ENCODE measurements at places on chromosomes 11 and 22. TPM values are rescaled to one million over a fixed set of nuclear protein-coding genes. Genes with fewer than 3 reads are reported as not detected.

HTR3A gene
- not detected for total RNA-seq

OR8J1 gene
- total RNA-seq: not detected

- no peak for DNase-seq
These were observed 761.1 kb upstream of the ARHGAP42 start for GRCh38 chr11:99925968-99926367.

F2 gene
- not detected for total RNA-seq

GRCh38 chr11:34266090-34266912, 91.5 kb downstream of the ABTB2 start:
- no peak for DNase-seq

PRRG4 gene
- total RNA-seq: 0.68 TPM

GRCh38 chr11:130476200-130476921, 27.9 kb downstream of the ADAMTS15 start:
- DNase-seq: no peak

POU2AF1 gene
- 2.3 TPM for total RNA-seq

- DNase-seq: no peak
These were observed 24.5 kb upstream of the RNASEH2C start for GRCh38 chr11:65745049-65745448.

DNA sequence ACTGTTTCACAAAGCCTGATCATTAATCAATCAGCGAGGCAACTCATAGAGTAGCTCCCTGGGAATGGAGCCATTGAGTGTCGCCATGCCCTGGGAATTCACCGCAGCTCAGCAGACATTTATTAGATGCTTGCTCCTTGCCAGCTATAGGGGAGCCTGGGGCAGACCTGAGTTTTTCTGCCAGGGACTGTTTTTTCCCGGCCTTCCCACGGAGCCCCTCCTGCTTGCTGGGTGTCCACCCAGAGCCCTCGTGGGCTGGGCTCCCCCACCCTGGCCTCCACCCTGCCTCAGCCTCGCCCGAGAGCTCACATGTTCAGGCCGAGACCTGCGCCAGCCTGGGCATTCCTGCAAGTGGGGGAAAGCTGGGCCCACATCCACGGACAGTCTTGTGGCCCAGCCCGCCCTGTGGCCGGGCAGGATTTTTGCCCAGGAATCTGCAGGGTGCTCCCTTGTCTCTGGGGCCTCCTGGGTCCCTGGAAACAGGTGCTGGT, 64.9 kb downstream of the SMIM38 start:
- DNase-seq: peak; percentile 32

OTOG gene
- not detected for total RNA-seq

- no peak for DNase-seq
These were observed 437.3 kb downstream of the METTL15 start for GRCh38 chr11:28545536-28545935.

DNA sequence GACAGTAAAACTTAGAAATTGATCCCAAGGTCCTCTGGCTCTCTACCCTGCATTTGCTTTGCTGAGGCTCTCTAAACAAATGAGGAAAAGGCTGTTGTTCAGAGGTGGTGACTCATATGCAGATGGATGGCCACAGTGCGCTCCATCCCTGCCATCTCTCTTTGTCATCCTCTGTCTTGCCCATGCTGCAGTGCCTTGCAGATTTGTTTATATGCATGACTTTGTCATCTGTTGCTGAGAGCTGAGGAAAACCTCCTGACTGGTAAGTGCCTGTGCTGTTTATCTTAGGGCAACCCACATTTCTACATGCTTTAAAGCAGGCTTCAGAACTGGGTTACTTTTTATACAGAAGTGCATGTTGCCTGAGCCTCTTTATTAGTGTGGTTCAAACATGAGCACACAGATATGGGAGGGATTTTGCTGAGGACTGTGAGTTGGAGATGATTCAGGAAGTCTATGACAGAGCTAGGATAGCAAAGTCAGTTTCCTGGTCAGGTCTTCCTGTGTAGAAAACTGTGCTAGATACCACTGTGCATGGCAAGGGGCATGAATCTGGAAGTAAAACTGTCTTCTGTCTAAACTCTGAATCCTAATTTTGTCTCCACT, 57.4 kb downstream of the JAM3 start:
- DNase-seq: no peak

DNA sequence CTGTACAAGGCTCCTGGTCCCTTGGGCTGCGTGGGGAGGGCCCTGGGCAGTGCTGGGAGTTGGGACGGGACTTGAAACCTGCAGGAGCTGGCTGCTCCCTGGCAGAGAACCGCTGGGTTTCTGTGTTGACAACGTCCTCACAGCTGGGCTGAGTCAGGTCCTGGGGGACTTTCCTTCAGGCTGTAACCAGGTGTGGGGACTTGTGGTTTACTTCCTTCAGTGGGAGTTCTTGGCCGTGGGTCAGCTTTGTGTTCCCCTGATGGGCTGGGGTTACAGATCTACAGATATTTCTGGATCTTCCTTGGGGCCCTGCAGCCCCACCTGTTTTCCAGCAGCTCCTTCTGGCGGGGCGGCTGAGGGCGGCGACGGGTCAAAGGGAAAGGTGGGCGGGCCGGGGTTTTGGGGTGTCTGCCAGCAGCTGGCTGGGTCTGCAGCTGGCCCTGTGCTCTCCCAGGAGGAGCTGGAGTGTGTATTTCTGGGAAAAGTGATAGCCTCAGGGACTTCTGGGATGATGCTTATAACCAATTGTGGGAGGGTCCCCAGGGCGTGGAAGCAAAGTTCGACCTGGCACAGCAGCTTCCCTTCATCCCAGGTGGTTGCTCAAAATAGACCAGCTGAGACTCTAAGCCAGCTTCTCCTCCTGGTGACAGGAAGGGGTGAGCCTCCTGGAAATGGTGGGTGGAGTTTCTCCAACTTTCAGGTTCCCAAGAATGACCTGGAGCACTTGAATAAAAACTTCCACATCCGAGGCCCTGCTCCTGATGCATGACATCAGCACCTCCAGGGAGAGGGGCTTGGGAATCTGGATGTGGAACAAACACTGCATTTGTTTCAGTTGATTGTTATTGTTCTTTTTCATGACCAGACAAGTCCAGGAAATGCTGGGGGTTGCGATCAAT, 19.1 kb downstream of the ST14 start:
- peak; percentile 14 for DNase-seq

DNA sequence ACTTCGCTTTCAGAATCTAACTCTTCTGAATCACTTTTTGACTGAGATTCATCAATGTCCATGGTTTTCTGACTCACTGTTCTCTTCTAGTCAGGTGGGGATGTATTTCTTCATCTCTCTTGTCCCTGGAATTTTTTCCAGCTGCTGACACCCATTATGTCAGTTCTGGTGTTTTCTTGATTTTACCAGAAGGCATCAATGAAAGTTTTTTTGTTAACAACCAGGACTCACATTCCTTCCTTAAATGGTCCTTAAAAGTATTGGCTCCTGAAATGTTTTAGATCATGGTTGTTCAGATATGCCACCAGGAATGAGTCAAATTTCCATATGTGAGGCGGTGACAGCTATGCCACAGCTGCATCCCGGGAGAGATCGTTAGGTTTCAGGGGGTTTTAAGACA, 12.9 kb downstream of the MICAL2 start:
- no peak for DNase-seq

GRCh38 chr22:47190957-47191670, 428.7 kb downstream of the TBC1D22A start:
- DNase-seq: no peak

DNA sequence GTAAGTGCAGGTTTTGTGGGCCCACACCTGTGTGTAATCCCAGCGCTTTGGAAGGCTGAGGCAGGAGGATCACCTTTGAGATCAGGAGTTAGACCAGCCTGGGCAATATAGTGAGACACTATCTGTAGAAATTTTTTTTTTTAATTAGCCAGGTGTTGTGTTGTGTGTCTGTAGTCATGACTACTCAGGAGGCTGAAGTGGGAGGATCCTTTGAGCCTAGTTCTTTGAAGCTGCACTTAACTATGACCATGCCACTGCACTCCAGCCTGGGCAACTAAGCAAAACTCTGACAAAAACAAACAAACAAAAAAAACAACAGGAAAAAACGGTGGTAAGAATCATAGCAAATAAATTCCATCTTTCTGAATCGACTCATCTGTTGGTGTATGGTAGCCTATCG, 268.6 kb upstream of the PDGFD start:
- DNase-seq: no peak

DNA sequence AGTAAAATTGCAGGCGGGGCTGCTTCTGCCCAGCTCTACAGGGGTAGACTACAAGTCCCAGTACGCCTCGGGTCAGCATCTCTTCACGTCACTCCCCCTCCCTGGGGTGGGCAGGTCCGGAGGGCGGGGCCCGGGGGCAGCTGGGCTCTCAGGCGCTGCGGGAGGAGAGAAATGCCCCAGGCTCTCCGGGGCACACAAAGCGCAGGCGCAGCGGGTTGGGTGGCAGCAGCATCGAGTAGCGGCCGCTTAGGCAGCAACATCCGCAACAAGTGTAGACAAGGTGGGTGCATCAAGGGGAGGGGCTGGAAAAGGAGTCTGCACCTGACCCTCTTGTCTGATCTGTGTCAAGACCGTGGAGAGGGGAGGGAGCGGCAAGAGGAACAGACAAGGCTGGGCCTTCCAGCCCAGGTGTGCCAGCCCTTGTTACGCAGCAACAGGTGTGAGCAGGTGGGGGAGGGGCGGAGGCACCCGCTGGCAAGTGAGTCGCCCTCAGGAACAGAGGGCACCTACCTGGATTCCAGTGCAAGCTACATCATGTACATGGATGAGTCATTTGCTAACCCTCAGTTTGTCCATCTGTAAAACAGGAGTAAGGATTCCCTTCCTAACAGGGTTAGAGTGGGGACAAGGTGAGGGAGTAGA, 1.2 kb downstream of the PLEKHB1 start:
- DNase-seq: peak; percentile 96

GRCh38 chr11:82719361-82720105, 14.1 kb downstream of the FAM181B start:
- no peak for DNase-seq

OR51B4 gene
- total RNA-seq: not detected

ESAM gene
- total RNA-seq: 0.77 TPM

GRCh38 chr11:35040221-35040942, 98.6 kb upstream of the CD44 start:
- DNase-seq: peak; percentile 87

GRCh38 chr11:14619603-14620531, 23.7 kb upstream of the PDE3B start:
- DNase-seq: no peak

BDNF gene
- total RNA-seq: not detected

GRCh38 chr11:19218216-19218615, 16.4 kb upstream of the CSRP3 start:
- no peak for DNase-seq

OR52H1 gene
- not detected for total RNA-seq

DNA sequence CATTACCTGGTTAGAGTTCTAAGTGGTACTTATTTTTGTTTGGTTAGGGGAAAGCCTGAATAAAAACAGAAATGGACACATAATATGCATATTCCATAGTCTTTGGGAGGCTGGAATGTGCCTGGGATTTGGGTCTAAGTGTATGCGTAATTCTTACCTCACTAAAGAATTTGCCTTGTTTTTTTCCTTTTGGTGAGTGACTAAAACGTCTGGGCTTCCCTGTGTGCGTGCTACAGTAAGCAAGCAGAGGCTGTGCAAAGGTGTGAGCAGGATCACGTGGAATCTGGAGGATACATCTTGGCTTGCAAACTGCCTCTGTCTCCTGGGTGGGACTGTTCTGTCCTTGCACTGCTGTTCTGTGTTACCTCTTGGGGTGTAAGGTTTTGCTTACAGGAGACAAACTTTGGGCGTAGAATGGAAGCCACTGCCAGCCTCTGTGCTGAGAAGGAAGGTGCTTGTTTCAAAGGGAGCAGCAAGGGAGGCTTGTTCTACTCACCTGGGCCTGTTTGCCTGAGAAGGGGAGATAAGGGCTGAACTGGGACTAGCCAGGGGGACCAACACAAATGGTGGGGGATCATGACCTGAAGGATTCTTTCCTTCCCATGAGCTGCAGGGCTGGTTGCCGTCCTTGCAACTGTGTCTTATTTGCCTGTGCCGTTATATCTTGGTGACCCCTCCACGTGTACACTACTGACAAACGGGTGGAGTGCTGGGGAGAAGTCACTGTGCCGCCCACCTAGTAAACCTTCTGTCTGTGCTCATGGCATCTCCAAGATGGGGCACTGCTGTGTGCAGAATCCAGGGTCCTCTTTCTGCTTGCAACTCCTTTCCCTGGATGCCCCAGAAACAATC, 4.5 kb downstream of the NEAT1 start:
- DNase-seq: peak; percentile 29

DNA sequence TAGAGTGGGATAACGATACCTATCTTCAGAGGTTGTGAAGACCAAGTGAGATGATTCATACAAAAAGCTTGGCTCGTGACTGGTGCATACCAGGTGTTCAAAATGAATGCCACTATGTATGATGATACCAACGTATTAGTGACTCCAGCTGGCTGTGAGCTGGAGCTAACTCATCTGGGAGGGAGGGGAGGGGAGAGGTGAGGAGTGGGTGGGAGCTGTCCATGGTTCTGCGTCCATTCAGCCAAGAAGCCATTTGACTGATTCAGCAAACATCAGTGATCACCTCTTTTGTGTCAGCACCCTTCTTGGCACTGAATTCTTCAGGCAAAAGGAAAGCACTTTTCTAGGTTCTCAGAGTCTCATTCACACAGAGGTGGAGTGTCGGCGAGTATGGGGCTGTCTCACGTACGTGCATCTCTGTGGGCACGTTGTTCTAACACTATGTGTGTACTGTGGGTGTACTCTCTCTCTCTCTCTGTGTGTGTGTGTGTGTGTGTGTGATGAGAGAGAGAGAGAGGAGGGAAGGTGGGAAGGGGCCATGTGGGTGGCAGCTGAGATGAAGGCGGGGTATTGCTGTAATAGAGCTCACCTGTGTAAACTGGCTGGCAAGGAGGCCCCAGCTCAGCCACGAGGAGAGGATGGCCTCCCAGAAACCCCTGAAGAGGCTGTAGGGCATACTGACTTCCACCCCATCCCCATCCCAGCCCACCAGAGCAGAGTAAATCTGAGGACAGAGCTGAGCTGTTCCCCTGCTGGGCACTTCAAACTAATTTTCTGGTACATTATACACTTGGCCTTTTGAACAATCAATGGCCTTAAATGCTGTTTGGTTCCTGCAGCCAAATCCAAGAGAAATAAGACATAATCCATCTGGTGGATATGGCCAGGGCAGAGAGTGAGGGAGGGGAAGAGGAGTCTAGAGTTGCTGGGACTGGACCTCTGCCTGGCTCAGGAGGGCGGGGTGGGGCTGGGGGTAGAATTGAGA, 96.1 kb upstream of the THY1 start:
- DNase-seq: no peak

CHST1 gene
- total RNA-seq: 0.94 TPM

Measured in CD8-positive, alpha-beta memory T cell (primary cell).